ENCODE measurements at places on chromosomes 13 and 19. TPM values are rescaled to one million over a fixed set of nuclear protein-coding genes. Genes with fewer than 3 reads are reported as not detected.

DNA sequence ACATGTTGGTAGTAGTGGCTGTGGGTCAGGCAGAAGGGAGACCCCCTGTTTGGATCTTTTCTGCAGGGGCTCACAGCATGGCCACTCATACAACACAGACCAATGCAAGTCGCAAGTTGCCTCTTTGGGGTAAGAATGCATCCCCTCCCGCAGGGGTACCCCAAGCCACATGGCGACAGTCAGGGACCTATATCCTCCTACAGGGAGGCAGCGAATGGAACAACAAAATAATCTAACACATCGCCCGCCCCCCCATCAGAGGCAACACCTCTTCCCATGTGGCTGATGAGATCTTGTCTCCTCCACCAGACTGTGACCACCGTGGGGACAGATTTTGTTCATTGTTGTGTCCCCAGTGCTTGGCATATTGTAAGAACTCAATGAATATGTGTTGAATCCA lies 40.7 kb upstream of the PNMA8B start:
- DNase-seq: no peak
- peaks cover 30% of the 10 kb centered on the region for H3K27me3 ChIP-seq
- H3K4me3 ChIP-seq: no peak overlapping the region
- no peaks in the 10 kb centered on the region for H3K4me1 ChIP-seq

MAST3 gene
- 14.9 TPM for total RNA-seq

ZNF8 gene
- total RNA-seq: 4.2 TPM

DNA sequence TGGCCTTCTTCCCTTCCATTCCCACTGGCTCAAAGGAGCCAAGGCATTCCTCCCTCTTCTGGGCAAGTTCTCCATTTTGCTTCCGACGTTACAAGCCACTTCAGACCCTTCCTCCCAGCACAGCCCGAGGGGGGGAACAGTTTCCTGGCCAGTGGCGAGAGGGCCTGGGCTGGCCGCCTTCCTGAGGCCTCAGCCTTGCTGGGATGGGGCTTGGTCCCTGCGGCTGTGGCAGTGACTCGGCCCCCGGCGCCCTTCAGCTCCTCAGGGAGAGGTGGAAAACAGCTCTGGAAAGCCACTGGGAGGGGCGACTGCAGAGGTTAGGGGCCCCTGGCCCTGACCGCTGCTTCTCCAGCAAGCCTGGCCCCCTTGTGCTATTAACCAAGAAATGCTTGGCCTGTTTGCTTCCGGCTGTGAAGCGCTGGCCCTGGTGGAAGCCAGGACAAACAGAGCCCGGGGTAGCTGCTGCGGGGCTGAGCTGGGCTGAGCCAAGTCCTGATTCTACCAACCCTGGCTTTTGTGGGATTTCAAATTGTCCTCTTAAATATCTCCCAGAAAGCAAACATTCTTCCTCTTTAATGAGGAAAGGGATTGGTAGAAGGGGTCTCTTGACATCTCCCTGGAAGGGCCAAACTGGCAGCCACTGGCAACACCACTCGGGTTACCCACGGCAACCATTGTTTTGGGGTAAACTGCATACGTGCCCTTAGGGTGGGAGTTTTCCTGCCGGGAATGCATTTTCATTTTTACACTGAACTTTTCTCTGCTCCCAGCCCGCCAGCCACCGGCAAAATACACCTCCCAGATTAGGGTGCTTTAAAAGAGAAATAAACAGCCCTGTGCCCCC lies 38.7 kb downstream of the C13orf46 start:
- peaks cover 26% of the 10 kb centered on the region for H3K36me3 ChIP-seq
- peaks cover 4% of the 10 kb centered on the region for H3K27me3 ChIP-seq
- peaks cover 20% of the 10 kb centered on the region for H3K4me1 ChIP-seq
- no peak overlapping the region for H3K27ac ChIP-seq
- H3K4me3 ChIP-seq: no peak overlapping the region
- DNase-seq: no peak

- no peak for DNase-seq
- H3K4me3 ChIP-seq: no peak overlapping the region
- H3K4me1 ChIP-seq: no peaks in the 10 kb centered on the region
- H3K36me3 ChIP-seq: no peaks in the 10 kb centered on the region
Measured at GRCh38 chr13:96793404-96793755, 200.9 kb downstream of the OXGR1 start.

GRCh38 chr19:41920882-41921576 lies 7.2 kb downstream of the ERFL start:
- no peaks in the 10 kb centered on the region for H3K36me3 ChIP-seq
- peaks cover 20% of the 10 kb centered on the region for H3K27me3 ChIP-seq
- no peak overlapping the region for H3K27ac ChIP-seq
- no peaks in the 10 kb centered on the region for H3K4me1 ChIP-seq

Measured in HFFc6 (cell line).